ENCODE measurements at places on chromosomes 1 and 21.

- DNase-seq: no peak
Measured at GRCh38 chr1:159204161-159205141, at the start of gene ACKR1. Gene ACKR1 (plus strand): TSS chr1:159204875. CDS start chr1:159204960, 85 bp downstream.

GRCh38 chr1:64909031-64909430 is 57.3 kb downstream of the JAK1 start:
- DNase-seq: no peak

GRCh38 chr1:31509124-31510072 is 66.9 kb upstream of the TINAGL1 start:
- no peak for DNase-seq

- no peak for DNase-seq
Measured at GRCh38 chr1:206955476-206956451, 9.5 kb upstream of the PIGR start.

- no peak for DNase-seq
Measured at GRCh38 chr1:17570228-17570627, 30.7 kb downstream of the ARHGEF10L start.
